HCEC 1CT (cell line): ENCODE measurements at places on chromosomes 1 and 21.

- DNase-seq: no peak
Observed at GRCh38 chr1:241034203-241034936, 322.6 kb downstream of the RGS7 start.

DNA sequence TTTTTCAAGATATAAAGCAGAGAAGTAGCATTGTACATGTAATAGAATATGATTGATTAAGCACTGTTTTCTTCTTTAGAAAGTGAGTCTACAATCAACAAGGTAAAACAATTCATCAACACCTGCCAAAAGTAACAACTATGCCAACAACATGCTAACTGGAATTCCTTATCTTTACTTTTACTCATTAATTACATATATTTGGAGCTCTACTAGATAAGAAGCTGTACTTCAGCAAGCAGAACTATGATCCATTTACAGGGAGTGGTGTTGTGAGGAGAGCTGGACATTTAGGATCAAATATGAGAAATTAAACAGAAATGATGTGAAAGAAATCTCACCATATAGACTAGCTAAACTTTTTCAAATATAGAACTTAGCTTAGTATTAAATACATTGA is 51.0 kb downstream of the RGS2 start:
- DNase-seq: no peak

DNA sequence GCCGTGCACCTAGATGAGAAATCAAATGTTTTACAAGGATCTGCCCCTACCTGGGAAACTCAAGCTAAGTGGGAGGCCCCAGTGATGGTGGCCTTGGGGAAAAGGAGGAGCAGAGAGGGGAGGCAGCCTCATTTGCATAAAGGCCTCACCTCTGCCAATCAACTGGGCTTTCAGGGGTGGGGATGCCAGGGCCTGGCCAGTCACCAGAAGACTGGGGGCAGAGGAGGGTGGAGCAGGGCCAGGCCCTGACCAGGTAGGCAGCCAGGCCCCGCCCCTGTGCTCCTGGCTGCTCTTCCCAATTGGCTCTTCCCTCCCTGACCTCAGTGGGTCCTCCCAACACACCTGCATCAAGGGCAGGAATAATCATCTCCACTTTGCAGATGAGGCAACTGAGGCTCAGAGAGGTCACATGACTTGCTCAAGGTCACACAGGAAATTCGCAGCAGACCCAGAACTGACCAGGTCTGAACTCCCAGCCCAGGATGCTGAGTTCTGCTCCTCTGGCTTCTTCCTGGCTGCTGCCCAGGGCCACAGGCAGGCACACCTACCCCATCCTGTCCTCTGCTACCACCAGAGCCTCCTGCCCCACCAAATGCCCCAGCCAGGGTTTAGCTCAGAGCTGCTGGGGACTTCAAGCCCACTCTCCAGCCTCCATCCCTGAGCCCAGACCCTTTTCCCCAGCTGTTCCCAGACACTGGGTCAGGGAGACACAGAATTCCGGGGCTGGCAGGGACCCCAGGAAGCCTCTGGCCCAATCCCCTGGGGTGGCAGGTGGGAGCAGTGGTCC is 677.9 kb downstream of the MATN1 start:
- no peak for DNase-seq

DNA sequence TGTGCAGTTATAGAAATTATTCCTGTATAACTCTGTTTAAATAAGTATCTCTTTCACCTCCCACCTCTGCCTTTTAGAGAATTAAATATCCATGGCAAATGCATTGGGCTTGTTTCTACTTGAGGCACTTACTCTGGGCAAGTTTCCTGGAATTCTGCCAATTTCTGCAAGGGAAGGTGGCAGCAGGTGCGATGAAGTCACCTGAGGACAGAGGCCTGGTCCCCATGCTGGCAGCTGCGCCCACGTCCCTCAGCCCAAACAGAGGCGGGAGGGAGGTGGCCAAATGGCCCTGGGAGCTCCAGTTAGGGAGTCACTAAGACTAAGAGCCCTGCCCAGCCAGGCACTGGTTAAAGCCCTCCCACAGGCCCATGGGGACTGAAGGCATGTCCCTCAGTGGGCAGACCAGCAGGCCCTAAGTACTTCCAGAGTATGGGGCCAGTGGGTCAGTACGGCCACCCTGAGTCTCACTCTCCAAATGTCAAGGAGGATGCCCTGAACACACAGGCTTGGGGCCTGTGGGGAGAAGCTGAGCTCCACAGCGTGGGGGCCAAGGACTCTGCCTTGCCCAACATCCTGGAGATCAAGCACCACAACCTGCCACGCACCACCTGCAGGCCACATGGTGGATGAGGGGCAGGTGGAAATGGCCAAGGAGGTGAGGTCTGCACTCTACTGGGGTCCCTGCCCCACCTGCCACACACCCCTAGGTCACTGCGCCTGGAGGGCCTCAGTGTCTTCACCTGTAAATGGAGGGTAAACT is 19.4 kb downstream of the ACOT7 start:
- DNase-seq: no peak

DNA sequence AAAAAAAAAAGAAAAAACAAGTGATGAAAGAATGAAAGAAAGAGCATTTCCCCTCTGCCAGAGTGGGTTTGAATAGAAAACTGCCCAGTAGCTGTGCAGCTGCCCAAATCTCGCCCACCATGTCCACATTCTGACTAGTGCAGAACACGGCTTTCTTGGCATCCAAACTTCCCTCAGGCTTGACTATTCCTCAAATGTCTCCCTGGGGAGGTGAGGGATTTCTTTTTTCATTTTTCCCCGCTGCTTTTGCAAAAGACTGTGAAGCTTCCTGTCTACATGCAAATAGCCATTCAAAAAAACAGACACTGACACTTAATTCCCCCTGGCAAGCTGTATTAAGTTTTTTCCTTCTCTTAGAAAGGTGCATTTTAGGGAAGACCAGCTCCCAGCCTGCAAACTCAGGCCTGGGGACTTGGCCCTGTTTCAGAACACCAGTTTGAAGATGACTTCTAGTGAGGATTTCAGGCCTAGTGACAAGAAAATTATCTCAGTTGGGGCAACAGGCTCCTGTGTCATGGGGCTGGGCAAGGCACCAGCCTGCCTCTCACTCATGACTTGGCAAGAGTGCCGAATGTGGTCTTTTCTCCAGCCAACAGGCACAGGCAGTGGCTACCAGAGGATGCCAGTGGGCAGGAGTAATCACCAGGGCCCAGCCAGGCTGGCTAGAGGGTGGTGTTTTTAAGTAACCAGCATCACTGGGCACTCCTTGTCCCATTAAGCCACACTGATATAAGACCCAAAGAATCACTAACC is 178.1 kb upstream of the NFIA start:
- DNase-seq: no peak

DNA sequence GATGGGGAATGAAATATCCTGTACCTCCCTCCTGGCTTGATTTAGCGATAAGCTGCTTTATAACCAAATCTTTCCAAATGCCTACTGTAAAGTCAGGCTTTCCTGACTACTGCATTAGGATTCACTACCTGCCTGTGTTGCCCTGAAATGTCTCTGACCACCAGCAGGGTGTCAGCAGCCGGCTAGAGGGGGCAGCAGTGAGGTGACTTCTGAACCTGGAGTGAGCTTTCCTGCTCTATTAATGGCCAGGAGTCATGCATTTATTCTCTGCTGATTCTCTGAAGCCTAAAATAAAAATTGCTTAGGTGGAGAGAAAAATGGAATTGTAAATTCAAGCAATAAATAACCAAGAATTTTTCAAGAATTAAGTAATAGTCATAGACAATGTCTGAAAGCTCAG is 2.5 kb downstream of the BACE2 start:
- no peak for DNase-seq

DNA sequence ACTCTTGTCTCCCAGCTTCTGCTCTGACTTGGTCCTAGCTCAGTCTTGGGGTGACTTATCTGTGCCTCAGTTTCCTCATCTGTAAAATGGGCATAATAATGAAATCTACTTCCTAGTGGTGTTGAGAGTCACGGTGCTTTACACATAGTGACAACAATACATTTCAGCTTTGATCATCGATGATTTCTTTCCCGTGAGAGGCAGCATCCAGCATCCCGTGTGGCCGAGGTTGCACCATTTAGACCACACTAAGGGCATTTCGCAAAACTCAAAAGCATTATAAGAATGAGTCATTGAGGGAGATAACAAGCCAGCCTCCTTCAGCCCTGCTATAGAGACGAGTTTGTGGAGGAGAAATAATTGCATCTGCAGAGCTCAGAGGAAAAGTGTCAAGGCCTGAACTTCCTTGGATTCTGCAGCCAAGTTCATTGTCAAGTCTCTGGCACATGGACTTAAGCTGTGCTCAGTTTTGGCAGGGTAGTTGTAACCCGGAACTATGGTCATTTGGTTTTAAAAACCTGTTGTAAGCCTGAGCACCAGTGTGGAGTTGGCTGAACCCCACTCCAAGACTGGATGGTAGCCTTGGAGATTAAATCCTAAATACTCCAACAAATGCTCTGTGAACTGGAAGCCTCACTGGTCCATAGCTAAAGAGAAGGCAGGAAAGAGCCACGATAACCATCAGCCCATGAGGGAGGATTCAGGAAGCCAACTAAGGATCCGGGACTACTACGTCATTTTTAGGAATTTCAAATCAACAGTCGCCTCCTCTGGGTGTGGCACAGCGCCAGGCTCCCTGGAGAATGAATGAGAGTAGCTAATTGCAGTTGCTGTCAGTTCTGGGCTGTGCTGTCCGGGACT is 64.2 kb downstream of the TCP10L start:
- DNase-seq: peak; percentile 88

GRCh38 chr1:207702317-207702716 is 49.5 kb upstream of the CD46 start:
- no peak for DNase-seq

DNA sequence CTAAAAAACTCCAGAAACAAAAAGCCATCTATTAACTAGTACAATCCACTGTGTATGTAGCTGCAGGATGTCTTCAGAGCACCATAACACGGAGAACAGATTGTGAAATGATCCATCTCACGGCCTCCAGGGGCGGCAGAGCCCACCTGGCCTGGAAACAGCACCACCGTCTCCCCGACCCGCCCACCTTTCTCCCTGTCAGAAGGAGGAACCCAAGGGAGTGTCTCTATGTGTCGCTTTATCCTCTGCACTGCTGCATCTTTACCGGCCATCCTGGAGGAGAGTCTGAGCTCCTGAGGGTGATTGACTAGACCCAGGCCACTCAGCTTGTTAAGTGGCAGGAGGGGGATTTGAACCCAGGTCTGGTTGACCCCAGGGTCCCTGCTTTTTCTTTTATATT is 405.0 kb downstream of the MATN1 start:
- DNase-seq: no peak

GRCh38 chr1:48058135-48059025 is 61.2 kb upstream of the TRABD2B start:
- no peak for DNase-seq

DNA sequence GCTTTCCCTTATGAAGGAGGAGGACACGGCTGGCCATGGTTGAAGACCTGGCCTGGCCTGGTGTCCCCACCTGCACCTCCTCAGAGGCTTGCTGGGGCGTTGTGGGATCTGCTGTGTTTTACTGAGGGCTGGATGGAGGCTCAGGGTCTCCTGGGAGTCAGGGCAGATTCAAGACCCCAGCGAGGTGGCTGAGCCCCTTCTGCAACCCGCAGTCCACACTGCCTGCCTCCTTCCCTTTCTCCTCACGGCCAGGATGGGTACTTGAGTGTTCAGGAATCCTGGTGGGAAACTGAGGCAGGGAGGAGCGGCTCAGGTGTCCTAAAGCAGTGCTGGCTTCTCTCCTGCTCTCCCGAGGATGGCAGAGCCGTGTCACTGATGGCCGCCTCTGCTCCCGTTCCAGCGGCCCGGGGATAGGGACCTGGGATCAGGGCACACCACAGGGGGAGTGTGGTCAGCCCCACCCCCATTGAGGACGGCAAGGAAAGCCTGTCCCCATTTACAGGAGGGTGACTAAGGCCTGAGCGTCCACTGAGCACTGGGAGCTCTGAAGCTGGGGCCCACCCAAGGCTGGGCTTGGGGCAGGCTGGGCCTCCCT is 47.5 kb downstream of the TRPM2 start:
- no peak for DNase-seq
